ENCODE measurements at places on chromosomes 7 and 10.
A peak's percentile ranks its signal among the peaks of the same experiment; 100 is the strongest.

GRCh38 chr10:6023661-6024333 is 38.4 kb downstream of the IL2RA start:
- DNase-seq: no peak

DNA sequence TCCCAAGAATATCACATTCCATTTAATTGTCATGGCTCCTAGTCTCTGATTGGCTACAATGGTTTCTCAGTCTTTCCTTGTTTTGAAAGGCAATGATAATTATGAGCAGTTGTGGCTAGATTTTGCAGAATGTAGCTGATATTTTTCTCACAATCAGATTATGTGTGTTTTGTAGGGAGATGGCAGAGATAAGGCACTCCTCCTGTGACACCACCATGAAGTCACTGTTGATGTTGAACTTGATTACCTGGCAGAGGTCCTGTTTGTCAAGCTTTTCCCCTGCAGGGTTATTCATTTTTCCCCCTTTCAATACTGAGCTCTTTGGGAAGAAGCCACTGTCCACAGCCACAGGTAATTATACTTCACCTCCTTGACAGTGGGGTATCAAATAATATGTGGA is 602.9 kb upstream of the PFKP start:
- DNase-seq: no peak

GRCh38 chr7:18993933-18994668 is 123.3 kb downstream of the TWIST1 start:
- DNase-seq: no peak

- no peak for DNase-seq
Observed at GRCh38 chr10:91771907-91772306, 26.3 kb upstream of the TNKS2 start.

DNA sequence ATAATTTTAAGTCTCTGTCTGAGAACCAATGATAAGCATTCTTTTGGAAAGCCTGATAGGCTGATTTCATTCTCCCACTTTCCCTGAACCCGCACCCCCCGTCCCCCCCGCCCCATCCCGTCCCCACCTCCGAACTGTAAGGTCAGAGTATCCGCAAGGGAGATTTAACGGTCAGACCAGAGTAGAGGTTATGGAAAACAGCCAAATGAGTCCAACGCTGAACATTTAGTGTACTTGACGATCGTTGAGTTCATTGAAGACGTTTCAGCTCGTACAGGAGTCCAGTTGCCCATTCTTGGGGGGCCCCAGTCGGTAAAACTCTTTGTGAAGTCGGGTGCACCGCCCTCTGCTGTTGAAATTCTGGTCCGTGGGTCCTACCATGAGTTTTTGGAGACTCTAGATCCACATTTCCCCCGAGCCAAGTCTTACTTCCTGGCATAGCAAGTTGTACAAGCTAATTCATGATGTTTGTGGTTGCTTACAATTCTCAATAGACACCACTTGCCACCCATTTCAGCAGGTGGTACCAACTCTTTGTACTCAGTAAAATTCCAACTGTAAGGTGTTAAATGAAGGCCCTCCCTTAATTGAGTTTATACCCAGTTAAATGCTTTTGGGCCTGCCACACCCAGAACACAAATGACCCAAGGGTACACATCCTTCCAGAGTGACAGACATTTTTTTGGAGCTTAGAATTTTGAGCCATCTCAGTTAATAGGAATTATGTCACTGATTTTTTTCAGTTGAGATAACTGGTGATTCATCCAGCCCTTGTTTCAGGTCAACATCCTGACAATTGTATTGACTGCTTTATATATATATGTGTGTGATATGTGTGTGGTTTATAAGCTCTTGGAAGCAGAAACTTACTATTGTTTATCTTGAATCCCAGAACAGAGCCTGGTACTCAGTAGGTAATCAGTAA is 1.2 kb downstream of the MARCHF5 start:
- DNase-seq: peak; percentile 15

GRCh38 chr7:100191775-100192174 is 14.1 kb downstream of the STAG3 start:
- DNase-seq: no peak

DNA sequence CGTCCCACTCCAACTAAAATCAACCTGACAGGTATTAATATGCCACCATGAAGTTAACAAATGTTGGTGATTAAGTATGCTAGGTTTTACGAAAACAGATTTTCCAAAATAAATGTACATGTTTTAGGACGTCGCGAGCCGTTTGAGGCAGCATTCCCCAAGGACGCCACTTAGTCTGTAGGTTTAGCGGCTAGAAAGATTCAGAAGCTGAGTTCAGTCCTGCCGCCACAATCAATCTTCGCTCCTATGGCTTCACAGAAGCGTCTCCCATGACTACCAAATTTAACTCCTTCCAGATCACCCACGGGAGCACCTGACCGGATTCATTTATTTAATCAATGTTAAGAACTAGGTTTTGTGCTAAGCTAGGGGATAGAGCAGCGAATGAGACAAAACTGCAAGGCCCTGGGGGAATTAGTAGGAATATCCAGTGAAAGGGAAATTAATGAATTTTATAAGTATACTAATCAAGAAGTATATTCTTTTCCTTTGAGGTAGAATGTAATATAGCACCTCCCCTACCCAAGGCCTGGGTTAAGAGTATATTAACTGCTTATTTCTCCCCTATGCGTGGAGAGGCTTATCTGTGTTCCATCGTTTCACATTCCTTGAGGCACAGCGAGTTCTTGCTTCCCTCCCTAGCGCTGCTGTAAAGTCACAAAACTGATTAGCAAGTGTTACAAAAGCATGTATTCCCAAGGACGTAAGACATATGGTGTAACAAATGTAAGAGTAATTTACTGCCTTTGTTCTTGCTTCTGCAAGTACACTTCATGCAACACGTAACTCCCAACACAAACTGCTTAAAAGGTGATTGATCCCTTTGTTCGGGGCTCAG is 994 bp upstream of the CYP51A1 start:
- no peak for DNase-seq

- no peak for DNase-seq
Observed at GRCh38 chr7:3029138-3029537, 14.5 kb downstream of the CARD11 start.
